ENCODE measurements at places on chromosomes 2 and 18.

- no peak for DNase-seq
Observed at GRCh38 chr18:35474884-35475283, 22.9 kb downstream of the INO80C start.

GRCh38 chr2:76563730-76564129 is 853.0 kb upstream of the GCFC2 start:
- DNase-seq: no peak

GRCh38 chr2:54904836-54905235 is 145.4 kb downstream of the RTN4 start:
- no peak for DNase-seq

DNA sequence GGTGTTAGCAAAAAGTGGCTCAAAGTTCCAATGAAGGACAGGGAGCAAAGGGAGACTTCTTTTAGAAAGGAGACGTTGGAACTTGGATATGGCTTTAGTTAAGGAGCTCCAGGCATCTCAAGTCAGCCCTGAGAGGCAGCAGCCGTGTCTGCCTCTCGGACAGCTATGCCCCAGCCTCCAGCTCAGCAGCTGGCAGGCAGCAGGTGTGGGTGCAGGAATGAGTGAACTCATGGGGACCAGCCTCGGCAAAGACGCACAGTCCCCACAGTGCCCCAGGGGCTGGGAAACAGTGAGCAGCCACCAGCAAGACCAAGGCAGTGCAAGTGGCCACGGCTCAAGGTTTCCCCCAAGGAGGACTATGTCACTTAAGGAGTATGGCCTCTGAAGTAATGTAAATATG is 1.6 kb upstream of the LRRFIP1 start:
- no peak for DNase-seq

GRCh38 chr2:170714381-170715061 is 616 bp upstream of the SP5 start:
- no peak for DNase-seq

GRCh38 chr2:147683380-147683779 is 161.4 kb upstream of the ACVR2A start:
- no peak for DNase-seq

DNA sequence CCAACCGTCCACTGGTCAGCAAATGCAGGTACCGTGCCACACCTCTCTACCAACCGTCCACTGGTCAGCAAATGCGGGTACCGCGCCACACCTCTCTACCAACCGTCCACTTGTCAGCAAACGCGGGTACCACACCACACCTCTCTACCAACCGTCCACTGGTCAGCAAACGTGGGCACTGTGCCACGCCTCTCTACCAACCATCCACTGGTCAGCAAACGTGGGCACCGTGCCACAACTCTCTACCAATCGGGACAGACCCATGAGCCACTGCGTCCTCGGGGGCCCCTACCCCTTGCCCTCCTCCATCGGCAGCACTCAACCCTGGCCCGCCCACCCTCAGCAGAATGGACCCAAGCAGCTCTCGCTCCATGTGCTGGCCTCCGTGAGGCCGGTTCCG is 226.4 kb upstream of the SALL3 start:
- DNase-seq: no peak

GRCh38 chr2:119699016-119699606 is 20.1 kb downstream of the TMEM177 start:
- no peak for DNase-seq

Data from thymus (tissue), 14 donors.